ENCODE measurements at places on chromosomes 2 and 18. TPM values are rescaled to one million over a fixed set of nuclear protein-coding genes. Genes with fewer than 3 reads are reported as not detected.

- no peak for DNase-seq
- no peaks in the 10 kb centered on the region for H3K27me3 ChIP-seq
- H3K4me1 ChIP-seq: peaks cover 2% of the 10 kb centered on the region
- H3K27ac ChIP-seq: no peak overlapping the region
Observed at GRCh38 chr2:7792031-7792651, 874.9 kb downstream of the RNF144A start.

The EDAR gene
- not detected for total RNA-seq

The SPC25 gene
- 69.8 TPM for total RNA-seq

DNA sequence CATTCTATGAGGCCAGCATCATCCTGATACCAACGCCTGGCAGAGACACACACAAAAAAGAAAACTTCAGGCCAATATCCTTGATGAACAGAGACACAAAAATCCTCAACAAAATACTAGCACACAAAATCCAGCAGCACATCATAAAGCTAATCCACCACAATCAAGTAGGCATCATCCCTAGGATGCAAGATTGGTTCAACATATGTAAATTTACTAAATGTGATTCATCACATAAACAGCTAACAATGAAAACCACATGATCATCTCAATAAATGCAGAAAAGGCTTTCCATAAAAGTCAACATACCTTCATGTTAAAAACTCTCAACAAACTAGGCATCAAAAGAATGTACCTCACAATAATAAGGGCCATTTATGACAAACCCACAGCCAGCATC lies 65.3 kb downstream of the WDPCP start:
- no peaks in the 10 kb centered on the region for H3K27me3 ChIP-seq
- DNase-seq: no peak
- H3K4me1 ChIP-seq: no peaks in the 10 kb centered on the region
- H3K36me3 ChIP-seq: peaks cover 3% of the 10 kb centered on the region
- no peak overlapping the region for H3K27ac ChIP-seq

- no peaks in the 10 kb centered on the region for H3K36me3 ChIP-seq
- DNase-seq: no peak
- no peak overlapping the region for H3K27ac ChIP-seq
- H3K4me3 ChIP-seq: no peak overlapping the region
Observed at GRCh38 chr2:10222-10875, 36.0 kb downstream of the FAM110C start.

Measured in activated CD8-positive, alpha-beta T cell treated with anti-CD3 and anti-CD28 coated beads, Interleukin-2, amount 10 ng/mL, durations not matched to agents 7 days and 5 days (primary cell).